SW 1271 (cell line): ENCODE measurements at places on chromosomes 4 and X.

DNA sequence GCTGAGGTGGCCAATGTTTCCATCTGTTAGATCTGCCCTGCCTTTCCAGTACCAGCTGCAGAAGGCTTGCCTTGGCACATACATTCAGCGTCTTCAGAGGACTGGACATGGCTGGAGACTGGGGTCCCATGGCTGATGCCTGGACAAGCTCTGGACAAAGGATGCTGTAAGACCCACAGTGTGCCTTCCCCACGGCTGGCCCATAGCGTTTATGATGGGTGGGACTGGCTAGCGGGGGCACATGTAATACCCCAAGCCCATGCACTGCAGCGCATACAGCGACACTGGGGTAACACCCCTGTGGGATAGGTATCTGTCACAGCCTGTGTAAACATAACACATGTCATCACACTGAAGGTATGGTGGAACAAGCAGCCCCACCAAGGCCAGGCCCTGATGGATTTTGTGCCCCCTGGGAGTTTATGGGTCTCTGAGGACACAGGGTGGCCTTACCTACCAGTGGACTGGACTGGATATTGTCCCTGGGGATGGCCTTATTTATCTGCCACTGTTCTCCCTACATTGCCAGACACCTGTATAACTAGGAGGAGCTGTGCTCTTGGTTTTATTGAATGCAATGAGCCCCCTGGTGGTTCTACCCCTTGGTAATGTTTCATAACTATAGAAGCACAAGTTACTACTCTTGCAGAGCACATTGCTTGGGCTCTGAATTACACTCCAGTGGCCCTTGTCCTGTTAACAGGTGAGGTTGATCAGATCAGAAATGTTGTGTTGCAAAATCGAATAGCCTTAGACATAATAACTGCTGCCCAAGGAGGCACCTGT, 34.3 kb upstream of the TACR3 start:
- no peak for DNase-seq

DNA sequence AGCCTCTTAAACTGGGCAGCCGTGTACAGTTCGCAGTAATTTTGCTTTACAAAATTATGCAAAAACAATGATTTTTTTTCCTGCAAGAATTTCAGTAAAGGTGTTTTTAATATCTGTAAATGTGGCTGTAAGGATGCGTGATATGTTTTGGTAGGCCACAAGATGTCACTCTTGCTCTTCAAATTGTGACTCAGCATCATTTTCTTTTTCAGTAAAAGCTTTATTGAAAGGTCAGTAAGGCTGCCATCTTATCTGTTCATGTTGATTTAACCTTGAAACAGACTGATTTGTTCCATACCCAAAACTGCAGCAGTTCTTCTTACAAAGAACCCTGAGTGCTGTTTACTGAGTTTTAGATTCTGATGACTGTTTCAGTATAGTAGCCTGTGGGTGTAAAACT, 39.9 kb downstream of the TXLNG start:
- no peak for DNase-seq

DNA sequence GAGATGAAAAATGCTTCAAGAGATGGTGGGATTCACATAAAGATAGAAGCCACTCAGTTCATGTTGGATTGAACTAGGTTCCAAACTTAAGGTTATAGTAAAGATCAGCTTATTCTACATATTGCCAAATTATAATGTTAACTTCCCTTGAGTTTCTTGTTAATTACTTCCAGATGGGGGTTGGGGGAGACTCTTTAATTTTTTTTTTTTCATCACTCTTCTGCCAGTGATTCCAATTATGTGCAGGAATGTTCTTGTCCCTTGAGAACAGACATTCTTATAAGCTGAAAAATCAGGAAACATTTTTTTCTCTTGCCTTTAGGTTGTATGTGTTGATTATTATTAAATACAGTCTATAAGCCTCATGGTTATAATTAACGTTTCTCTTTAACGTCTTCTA, 30.0 kb downstream of the MND1 start:
- no peak for DNase-seq

GRCh38 chr4:7402526-7402925, 32.2 kb downstream of the PSAPL1 start:
- DNase-seq: no peak

DNA sequence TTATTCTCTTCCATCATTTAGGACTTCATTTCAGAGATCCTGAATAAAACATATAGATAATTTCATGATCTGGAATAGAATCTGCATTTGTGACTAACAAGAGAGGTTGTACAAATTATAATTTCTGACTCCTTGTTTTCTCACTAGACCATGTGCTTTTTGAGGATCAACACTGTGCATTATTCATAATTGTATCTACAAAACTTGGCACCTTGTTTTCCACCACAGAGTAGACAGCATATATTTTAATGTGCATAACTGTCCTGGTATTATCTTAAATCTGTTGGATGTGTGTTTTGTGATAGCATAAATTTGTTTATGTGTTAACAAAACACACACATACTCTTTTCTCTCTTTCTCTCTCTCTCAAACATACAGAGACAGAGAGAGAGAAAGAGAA, 514.9 kb upstream of the GALNT7 start:
- no peak for DNase-seq

DNA sequence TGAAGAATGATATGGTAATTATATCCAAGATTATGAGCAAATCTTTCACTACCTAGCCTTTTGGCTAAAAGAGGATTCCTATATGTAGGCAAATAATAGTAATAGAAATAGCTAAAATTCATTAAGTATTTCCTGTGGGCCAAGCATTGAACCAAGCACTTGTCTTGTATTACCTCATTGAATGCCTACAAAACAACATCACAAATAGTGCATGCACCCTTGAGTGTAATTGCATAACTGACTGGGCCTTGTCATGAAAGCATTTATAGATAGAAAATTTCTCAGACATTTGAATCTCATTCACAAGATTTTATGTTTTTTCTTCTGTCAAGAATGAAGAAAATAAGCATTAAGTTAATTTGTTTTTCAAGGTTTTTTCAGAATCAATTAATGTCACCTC, 3.9 kb upstream of the HPGDS start:
- no peak for DNase-seq

DNA sequence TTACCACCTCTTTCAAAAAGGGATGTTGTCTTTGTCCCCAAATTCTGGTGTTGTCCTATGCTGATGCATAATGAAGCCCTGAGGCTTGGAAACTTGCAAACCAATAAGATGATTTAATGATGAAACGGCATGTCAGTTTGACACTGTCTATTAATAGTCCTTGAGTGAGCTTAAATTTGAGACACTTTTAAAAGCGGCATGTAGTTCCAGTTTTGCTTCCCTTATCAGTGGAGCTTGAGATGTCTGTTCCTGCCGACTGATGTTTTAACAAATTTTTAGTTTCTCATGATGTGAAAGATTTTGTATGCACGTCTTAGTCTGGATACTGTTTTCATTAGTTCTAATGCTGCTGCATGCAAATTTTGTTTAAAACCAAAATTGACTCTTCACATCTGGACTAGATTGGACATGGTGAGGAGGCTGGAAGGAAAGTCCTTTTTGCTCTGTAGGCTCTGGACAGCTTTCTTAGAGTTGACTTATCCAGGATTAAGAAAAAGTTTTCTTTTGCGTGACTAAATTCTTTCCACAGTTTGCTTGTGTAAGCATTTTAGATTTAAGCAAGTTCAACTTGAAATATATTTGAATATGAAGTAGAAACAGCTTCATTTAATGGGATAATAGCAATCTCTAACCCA, 11.7 kb downstream of the C1GALT1C1 start:
- DNase-seq: no peak

DNA sequence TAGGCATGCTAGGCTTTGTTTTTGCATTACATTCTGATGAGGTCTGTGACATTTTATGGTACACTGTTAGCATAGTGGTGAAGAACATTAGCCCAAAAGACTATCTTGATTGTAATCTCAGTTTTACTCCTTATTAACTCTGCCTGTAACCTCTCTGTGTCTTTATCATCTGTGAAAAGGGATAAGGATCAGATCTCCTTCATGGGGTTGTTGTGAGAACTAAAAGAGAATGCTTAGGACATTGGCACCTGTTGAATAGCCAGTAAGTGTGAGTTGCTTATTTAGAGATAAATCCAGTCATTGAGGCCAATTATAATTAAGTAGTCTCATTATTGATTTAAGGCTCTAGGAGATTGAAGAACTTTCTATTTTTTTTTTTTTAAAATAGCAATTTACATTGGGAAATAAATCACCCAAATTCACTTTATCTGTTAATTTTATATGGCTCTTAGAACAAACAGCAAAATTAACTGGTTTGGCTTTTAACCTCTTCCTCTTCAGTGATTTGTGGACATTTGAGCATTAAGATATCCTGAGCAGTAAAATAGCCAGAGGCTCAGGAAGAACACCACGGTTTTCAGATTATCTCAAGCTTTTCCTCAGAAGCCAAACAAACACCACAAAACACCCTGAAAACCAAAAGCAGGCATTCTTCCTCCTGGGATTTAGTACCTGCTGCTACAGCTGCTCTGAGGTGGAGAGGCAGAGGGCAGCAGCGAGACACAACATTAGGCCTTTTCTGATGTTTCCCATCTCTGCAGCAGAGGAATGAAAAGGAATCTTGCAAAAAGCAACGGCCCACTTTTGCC, 192.9 kb downstream of the ARHGAP10 start:
- peak; percentile 20 for DNase-seq

- peak; percentile 53 for DNase-seq
Measured at GRCh38 chr4:1010395-1011021, 918 bp upstream of the FGFRL1 start.

GRCh38 chr4:620201-620600, 5.2 kb upstream of the PDE6B start:
- no peak for DNase-seq

DNA sequence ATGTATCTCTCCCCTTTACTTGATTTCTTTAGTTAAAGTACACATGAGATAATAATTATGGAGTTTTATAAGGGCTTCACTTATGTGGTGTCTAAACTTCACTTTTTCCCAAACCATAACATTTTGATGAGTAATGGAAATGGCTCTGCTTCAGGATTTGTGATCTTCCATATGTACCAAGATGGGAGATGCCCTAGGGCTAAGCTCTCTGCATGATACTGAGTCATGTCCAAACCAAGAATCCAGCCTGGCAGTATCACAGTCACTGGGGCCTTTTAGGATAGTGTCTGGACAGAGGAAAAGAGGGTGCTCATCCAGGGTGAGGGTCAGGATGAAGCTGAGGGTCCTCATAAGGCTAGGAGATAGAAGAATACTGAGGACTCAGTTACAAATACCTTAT, 47.9 kb upstream of the PAGE3 start:
- DNase-seq: no peak

DNA sequence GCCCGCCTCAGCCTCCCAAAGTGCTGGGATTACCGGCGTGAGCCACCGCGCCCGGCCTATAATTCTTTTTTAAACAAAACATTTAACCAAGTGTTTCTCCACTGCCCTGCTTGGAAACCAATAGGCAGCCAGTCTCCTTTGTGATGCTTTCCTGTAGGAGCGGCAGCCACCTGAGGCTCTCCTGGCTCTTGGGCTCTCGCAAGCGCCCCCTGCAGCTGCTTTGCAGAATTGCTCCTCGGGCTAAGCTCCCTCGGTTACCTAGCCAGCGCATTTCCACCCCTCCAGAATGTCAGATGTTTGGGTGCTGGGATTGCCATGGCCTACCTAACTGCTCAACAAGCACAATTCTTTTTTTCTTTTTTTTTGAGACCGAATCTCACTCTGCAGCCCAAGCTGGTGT, 7.7 kb downstream of the S100P start:
- DNase-seq: no peak

- DNase-seq: no peak
Measured at GRCh38 chr4:26402458-26402857, 81.6 kb downstream of the RBPJ start.

GRCh38 chr4:33592701-33593100, 2651.6 kb downstream of the ARAP2 start:
- DNase-seq: no peak

- DNase-seq: peak; percentile 29
Measured at GRCh38 chrX:70030301-70030767, 19.4 kb downstream of the AWAT2 start.

DNA sequence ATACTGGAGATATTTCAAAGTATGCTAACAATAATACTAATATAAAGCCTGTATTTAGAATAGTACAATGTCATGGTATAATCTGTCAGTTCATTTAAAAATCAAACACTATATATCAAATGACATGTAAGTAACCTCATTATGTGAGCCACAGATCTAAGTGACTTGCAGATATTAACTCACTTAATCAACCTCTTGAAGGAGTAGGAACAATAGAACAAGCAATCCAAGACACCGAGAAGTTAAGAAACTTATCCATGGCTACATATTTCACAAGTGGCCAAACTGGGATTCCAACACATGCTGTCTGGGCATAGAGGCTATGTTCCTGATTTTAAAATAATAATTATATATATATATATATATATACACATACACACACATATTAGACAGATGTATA, 554.0 kb downstream of the ARAP2 start:
- DNase-seq: no peak

- no peak for DNase-seq
Measured at GRCh38 chr4:181204109-181204508, 1039.1 kb upstream of the TENM3 start.

- DNase-seq: no peak
Measured at GRCh38 chrX:69815063-69815462, 199.2 kb downstream of the EDA start.

GRCh38 chr4:57064811-57065711, 45.1 kb downstream of the IGFBP7 start:
- DNase-seq: no peak

DNA sequence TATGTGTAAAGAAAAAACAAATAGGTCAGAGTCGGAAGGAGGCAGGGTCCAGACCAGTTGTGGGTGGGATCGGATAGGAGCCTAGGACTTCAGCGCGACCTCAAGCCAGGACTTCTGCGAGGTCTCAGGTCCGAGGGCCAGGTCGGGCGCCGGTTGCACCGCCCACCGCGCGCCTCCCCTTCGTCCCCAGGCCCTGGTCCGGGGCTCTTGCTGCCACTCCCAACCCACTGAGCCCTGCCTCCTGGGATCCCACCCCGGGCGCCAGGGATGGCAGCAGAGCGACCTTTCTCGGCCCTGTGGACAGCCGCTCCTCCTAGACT, 12.3 kb downstream of the PITX2 start:
- no peak for DNase-seq

GRCh38 chr4:3304831-3305609, 12.2 kb downstream of the RGS12 start:
- no peak for DNase-seq

DNA sequence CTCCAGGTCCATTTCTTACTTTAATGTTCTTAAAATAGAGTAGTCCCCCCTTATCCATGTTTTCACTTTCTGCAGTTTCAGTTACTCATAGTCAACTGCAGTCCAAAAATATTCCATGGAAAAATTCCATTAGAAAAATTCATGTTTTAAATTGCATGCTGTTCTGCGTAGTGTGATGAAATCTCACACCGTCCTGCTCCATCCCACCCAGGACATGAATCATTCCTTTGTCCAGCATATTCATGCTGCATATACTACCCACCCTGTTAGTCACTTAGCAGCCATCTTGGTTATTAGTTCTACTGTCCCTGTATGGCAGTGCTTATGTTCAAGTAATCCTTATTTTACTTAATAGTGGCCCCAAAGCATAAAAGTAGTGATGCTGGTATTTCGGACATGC, 5.4 kb upstream of the PDLIM5 start:
- DNase-seq: peak; percentile 3

GRCh38 chr4:163164591-163164990, 2.1 kb downstream of the NAF1 start:
- DNase-seq: no peak
